ENCODE measurements at places on chromosomes 3 and 15.

GRCh38 chr3:77014226-77014625 is 25.7 kb upstream of the ROBO2 start:
- DNase-seq: no peak

DNA sequence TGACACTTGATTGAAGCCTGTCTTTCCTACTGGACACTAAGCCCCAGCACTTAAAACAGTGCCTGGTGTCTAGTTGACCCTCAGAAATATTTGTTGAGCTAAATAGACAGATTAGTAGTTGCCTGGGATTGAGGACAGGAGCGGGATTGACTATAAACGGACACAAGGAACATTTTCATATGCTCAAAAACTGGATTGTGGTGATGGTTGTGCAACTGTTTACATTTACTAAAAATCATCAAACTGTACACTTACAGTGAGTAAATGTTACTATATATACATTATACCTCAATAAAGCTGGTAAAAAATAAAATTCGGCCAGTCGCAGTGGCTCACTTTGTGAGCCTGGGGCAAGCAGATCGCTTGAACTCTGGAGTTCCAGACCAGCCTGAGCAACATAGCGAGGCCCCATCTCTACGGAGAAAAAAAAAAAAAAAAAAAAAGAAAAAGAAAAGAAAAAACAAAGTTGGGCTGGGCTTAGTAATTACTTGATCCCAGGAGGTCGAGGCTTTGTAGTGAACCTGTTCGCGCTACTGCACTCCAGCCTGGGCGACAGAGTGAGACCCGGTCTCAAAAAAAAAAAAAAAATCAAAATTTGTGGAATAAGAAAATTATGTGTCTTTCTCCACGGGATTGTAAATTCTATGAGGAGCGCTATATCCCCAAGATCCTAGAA is 632 bp upstream of the IDH3A start:
- DNase-seq: no peak

DNA sequence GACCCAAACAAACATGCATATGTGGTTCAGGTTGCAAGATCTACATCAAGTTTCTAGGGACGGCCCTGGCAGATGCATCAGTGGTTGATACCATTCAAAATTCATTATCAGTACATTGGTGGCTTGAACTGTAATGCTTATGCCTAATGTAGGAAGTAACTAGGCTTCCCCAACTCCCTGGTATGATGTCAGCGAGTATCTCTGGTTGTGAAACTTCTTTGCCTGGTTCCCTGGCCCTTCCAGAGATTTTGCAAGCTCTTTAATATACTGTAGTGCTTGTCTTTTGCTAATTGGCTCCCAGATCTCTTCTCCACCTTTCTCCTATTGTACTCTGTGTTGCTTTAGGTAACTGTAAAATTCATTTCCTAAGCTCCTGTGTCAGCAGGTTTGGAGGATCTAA is 114.8 kb upstream of the RARB start:
- DNase-seq: no peak

DNA sequence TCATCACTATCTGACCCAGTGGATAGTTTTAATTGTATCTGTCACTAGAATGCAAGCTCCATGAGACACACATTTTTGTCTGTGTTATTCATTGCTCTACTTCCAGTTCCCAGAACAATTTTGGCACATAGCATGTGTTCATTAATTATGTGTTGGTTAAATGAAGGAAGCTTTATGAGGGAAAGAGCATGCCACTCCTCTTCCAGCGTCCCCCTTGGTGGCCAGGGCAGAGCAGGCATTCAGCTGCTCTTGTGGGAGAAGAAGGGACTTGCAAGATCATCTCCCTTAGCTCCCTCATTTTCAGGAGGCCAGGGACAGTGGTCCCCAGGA is 489 bp upstream of the GALNT15 start:
- no peak for DNase-seq

DNA sequence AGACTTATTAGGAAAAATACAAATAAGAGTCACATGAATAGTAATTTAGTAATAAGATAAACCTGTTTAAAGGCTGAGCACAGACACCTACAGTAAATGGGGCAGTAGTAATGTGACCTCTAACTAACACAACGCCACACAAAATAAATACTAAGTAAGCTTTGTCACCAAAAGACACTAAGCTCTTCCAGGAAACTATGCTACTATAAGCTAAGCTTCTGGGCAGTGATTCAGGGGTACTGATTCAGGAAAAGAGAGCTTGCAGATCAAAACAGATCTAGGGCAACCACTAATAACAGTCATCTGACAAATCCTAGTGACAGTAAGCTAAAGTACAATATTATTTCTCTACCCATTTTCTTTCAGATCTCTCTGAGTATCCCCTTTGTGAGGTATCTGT is 68.8 kb downstream of the PLOD2 start:
- DNase-seq: no peak

- DNase-seq: no peak
Observed at GRCh38 chr15:31332681-31333071, 6.0 kb downstream of the KLF13 start.

DNA sequence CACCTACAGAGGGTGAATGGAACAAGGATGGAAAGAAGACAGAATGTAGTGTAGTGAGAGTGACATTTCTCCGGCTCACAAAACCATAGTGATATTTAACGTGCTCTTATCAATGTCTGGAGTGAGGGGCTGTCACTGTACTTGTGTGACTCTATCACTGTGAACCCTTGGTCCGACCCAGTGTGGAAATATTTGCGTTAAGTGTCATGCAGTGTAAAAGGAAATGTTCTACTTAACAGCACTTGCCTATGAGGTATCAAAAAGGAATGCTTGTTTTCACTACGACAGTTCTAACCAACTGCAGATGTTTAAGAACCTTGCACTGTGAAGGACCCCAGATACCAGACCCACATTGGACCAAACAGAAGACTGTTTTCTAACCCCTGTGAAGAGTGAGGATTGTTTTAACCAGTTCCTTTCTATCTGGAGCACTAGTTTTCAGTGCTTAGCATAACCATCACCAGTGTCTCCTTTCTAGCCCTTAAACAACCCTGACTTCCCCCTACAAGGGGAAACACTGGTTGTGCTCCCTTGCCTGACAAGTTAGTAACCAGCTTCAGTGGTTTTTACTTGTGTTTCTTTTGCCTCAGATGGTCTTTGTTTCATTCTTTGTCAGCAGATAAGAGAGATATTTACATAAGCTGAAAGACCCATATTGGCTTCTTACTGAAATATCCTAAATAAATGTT is 144.7 kb upstream of the ABHD17C start:
- DNase-seq: no peak

DNA sequence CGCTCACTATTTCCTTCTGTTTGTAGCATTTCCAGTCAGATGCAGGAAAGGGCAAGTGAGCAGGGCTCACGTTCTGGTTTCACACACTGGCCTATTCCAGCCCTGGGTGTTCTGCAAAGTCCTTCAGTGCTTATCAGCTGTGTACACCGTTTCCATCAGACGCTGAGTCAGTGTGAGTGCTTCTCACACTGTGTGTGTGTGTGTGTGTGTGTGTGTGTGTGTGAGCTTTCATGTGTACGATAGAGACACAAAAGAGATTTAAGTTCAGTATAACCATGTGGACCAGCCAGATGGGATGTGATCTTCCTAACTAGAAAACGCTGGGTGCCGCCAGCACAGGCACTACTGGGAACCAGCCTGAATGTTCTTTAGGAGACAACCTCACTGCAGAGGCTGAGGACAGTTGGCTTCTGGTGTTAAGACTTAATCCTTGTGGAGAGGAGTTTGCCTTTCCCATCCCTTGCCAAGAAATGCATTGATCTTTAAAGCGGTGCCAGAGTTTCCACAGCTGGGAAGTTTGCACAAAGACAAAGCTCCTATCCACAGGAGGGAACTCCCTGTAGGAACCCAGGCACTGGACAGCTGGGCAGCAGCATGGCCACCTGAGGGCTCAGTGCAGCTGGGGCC is 3.9 kb upstream of the CHSY1 start:
- no peak for DNase-seq

DNA sequence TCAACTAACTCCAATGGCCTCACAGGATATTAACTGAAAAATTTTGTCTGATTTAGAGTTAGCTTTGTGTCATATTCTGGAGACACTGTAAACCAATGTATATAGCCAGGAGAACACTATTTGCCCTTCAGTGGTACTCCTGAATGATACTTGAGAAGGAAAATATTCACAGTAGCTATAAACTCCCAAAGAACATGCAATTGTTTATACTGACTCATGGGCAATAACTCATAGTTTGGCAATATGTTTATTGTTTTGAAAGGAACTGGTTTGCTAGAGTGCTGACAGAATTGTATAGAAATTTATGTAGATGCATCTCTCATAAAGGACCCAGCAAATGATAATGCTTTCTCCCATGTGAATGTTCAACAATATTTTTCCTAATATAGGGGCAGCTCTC is 537.6 kb downstream of the PLOD2 start:
- DNase-seq: no peak

DNA sequence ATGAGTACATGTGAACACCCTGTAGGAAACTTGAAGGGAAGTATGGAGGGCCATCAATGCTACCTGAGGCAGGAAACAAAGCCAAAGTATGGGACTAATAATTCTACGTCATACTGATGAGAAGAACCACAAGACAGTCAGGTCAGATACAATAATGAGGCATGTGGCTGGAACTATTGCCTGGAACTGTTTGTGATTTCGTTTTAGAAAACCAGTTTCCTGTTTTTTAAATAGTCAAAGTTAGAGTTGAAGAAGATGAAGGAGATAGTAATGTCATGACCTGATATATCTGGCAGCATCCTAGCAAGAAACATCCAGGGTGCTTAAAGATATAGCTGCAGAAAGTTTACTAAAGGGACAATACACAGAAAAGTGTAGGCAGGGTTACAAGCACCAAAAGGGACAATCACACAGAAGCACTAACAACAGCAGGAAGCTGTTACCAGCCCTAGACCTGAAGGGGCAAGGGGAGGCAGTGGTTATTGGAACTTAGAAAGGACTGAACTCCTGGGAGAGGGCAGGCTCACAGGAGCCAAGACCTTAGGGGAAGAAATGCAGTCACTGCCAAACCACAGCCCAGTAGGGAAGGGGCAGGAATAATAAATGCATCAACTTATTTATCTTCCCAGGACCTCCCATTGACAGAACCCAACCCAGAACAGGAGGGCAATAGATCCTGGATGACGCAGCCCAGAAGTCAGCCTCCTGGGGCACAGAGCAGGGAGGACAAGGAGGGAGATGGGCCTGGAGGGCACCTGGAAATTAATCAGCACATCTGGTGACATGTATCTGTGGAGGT is 302.1 kb upstream of the STT3B start:
- no peak for DNase-seq

DNA sequence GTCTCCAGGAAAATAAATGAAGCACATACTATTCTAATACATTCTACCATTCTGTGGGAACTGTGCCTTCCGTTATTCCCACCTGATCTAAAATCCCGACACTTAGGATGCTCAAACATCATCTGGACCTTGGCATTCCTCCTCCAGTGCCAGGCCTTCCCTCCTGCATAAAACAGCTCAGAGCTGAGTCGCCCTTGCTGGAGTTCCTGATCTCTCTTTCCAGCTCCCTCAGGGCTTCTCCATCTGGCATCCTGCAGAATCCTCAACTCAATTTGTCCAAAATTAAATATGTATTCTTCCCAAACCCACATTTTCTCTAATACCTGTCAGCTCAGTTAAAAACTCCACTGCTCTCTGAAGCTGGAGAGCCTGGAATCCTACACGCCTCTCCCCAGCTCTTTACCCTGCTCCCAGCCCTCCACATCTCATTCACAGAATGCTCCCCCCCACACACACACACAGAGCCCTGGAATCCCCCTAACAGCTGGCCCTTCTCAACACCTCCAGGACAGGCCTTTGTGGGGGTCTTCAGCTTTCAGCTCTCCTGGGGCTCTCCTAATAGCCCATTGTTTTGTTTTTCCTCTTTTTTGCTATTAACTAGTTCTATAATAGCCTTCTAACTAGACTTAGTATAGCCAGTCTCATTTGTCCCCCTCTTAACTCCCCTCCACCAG is 78.5 kb downstream of the HMG20A start:
- no peak for DNase-seq

DNA sequence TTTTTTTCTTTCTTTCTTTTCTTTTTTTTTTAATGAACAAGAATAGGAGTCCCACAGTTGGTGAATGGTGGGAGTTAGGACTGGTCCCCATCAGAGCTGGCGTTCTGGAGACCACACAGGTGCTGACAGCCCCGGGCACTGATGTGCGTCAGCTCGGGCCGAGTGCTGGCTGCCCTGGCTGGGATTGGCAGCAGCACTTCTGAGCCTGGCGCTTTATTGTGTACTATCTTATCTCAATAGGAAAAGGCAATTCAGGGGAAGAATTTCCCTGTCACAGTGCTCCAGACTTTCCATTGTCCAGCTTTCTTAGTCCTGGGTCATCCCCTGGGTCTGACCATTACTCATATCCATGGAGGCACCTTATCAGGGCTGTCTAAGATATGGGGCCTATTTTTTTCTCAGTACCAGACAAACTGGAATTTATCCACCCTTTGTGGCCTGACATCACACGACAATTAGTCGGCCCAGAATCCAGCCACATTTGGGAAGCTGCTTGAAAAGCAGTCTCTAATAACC is 54.1 kb downstream of the TMEM44 start:
- no peak for DNase-seq

DNA sequence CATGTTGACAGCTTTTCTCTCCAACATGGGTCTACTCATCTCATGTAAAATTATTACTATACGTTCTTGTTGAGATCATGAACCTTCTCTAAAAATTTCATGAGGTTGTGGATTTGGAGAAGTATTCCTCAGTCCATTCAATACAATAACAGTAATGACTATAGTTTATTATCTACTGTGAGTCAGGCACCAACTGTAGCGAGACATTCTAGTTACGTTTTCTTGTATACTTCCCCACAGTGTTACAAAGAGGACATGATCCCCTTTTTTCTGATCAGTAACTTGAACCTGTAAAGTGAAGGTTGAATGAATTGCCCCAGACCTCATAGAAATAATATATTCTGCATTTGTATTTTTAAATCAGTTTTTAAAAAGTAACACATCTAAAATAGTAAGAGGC is 76.4 kb downstream of the AKAP13 start:
- no peak for DNase-seq

DNA sequence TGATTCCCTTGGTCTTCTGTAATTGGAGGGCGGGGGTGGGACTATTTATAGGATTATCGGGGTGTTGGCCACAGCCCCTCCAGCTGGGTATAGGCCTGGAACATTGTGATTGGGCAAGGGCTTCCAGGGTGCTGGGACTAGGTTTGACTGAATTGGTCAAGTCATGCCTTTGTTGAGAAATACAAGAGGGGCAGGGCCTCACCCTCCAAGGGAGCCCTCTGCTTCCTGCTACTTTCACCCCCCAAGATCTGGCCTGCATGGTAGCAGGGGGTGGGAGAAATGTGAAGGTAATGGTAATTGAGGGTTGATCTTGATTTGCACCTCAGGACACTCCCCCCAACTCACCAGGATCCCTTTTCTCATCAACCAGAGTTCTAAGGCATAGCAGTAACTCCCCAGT is 25.2 kb downstream of the TRIM71 start:
- no peak for DNase-seq

DNA sequence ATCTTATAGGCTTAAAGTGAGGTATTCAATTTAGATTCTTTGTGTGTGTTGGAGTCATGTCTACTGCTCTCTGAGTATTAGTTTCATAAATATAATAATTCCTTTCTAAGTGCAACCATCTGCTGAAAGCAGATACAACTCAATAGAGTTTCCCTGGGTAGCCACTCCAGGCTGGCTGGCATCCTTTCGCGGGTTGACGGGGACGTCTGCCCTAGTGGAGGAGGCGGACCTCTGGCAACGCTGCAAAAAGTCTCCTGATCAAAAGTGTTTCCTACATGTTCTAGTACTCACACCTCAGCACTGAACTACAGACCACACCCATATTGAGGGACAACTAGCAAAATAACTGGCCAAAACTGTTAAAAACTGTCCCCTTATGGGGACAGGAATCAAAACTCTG is 2.5 kb downstream of the MOBP start:
- DNase-seq: no peak

GRCh38 chr3:30187366-30187765 is 419.0 kb upstream of the TGFBR2 start:
- DNase-seq: no peak

Measured in amygdala (tissue), 56 donors.